ENCODE measurements at places on chromosomes 3 and 15. TPM values are rescaled to one million over a fixed set of nuclear protein-coding genes. Genes with fewer than 3 reads are reported as not detected.

Gene CEMIP
- total RNA-seq = 0.84 TPM

Gene PLD1
- total RNA-seq = 10.1 TPM

Gene SUSD5
- total RNA-seq = 2.3 TPM

Gene DISP2
- total RNA-seq = 1.3 TPM

Gene TNNC1
- total RNA-seq = 0.87 TPM

Gene AADACL2
- total RNA-seq = not detected

Gene HRH1
- total RNA-seq = 7.8 TPM

Gene ADGRG7
- not detected for total RNA-seq

Gene ARHGAP31
- 1.2 TPM for total RNA-seq

Gene RAB8B
- total RNA-seq = 17.7 TPM

Gene DGKG
- total RNA-seq = 7.6 TPM

Gene ITGB5
- 348 TPM for total RNA-seq

Gene CD200R1
- 0.06 TPM for total RNA-seq

Gene SNTN
- not detected for total RNA-seq

Gene VIPR1
- total RNA-seq = 0.47 TPM

Gene SLC9C1
- not detected for total RNA-seq

Measured in A549 treated with ZK216348 at 1 μM for 4 hours (cell line).